ENCODE measurements at places on chromosomes 12 and 14. TPM values are rescaled to one million over a fixed set of nuclear protein-coding genes. Genes with fewer than 3 reads are reported as not detected.

Gene TSPAN19
- not detected for total RNA-seq

Gene SLC24A4
- not detected for total RNA-seq

Gene DBX2
- total RNA-seq = not detected

Gene KRT74
- not detected for total RNA-seq

Gene MYO1A
- total RNA-seq = 0.61 TPM

Gene WNT5B
- total RNA-seq = not detected

Gene ENDOU
- total RNA-seq = not detected

Gene LBHD2
- not detected for total RNA-seq

Gene HOXC13
- total RNA-seq = not detected

Gene OTUB2
- 2.0 TPM for total RNA-seq

Gene RAPGEF3
- 2.1 TPM for total RNA-seq

Gene POTEM
- total RNA-seq = not detected

Gene KCNC2
- not detected for total RNA-seq

Gene SOAT2
- total RNA-seq = 1.5 TPM

Gene DAD1
- 292 TPM for total RNA-seq

Gene IAPP
- total RNA-seq = not detected

Gene PRB2
- not detected for total RNA-seq

Gene SLCO1C1
- not detected for total RNA-seq

Gene FGF6
- total RNA-seq = not detected

Gene RD3L
- total RNA-seq = not detected

Gene STON2
- 0.34 TPM for total RNA-seq

Gene SEC23A
- total RNA-seq = 52.4 TPM

Gene FOXG1
- total RNA-seq = not detected

Gene SIX1
- not detected for total RNA-seq

Gene CCDC184
- total RNA-seq = 0.36 TPM

Gene OR4E2
- not detected for total RNA-seq

Gene TMEM30B
- total RNA-seq = 1.6 TPM

Gene SMIM41
- total RNA-seq = not detected

Gene CCDC197
- total RNA-seq = 0.69 TPM

Gene RDH12
- total RNA-seq = not detected

Gene IGFBP6
- 4.9 TPM for total RNA-seq

Gene GLIPR1
- total RNA-seq = 5.8 TPM

Gene DDN
- 0.22 TPM for total RNA-seq

Gene SPIC
- total RNA-seq = not detected

Gene CLIP1
- 71.8 TPM for total RNA-seq

Gene TAS2R30
- total RNA-seq = 0.87 TPM

Gene HCFC2
- total RNA-seq = 8.9 TPM

Gene TMEM132C
- total RNA-seq = not detected

Gene DAO
- total RNA-seq = not detected

Gene KRT78
- total RNA-seq = not detected

Gene CCDC88C
- total RNA-seq = 74.7 TPM

Gene LUM
- total RNA-seq = not detected

Gene SERPINA12
- total RNA-seq = not detected
